ENCODE measurements at places on chromosomes 7 and 10.

DNA sequence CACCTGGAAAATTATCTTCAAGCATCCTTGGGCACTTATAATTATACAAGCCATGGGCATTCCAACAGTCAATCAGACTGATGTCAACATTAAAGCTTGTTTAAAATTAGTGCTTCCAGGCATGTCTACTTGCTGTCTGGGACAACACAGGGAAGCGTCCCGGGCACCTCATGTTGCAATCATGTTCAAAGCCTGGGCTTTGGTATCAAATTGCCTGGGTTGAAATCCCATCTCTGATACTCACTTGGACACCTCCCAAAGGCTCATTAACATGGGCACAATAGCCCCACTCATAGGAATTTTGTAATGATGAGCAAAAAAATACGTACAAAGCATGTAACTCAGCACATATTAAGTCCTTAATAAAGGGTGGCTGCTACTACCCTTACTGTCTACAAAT, 14.4 kb downstream of the AIFM2 start:
- DNase-seq: no peak

DNA sequence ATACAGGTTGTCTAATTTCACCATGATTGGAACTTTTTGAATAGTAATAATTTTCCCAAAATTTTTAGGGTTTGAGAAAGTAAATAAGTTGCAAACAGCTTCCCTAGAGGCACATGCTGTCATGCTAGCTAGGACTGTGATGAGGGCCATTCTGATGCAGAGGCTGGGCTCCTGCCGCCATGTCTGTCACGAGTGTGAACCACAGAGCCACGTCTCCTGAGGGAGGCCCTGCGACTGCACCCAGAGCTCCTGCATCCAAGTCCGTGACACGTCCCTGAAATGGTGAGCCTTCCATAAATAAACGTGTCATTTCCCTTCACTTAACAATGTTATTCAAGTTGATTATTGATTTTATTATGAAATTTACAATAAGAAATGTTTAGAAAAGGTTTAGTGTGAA, 40.0 kb downstream of the C10orf120 start:
- DNase-seq: no peak

GRCh38 chr7:120856198-120856597, 1.7 kb downstream of the TSPAN12 start:
- no peak for DNase-seq

DNA sequence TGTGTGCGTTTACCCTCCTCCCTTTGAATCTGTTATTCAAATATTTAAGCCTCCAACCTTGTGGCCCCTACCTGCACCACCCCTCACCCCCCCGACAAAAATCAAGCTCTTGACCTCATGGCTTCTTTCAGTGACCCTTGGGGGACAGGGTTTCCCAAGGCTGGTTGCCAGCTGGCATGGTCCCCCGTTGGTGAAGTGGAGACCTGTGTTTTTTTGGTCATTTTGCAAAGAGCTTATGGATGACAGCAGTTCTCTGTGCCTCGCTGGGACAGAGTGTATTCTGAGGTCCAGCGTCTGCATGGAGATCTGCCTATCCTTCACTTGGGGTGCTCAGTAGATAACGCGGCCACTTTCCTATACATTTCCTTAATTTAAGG, 111.0 kb downstream of the TCF7L2 start:
- no peak for DNase-seq

GRCh38 chr7:149494738-149495368, 2.8 kb downstream of the ZNF746 start:
- no peak for DNase-seq

- DNase-seq: no peak
Observed at GRCh38 chr7:90931986-90932916, 332.0 kb upstream of the FZD1 start.
